ENCODE measurements at places on chromosomes 5 and 9. TPM values are rescaled to one million over a fixed set of nuclear protein-coding genes. Genes with fewer than 3 reads are reported as not detected.

- DNase-seq, result no peak
Measured at GRCh38 chr9:36128349-36128748, 8.2 kb upstream of the GLIPR2 start.

- DNase-seq, result no peak
Measured at GRCh38 chr9:13644675-13645074, 365.2 kb upstream of the MPDZ start.

DNA sequence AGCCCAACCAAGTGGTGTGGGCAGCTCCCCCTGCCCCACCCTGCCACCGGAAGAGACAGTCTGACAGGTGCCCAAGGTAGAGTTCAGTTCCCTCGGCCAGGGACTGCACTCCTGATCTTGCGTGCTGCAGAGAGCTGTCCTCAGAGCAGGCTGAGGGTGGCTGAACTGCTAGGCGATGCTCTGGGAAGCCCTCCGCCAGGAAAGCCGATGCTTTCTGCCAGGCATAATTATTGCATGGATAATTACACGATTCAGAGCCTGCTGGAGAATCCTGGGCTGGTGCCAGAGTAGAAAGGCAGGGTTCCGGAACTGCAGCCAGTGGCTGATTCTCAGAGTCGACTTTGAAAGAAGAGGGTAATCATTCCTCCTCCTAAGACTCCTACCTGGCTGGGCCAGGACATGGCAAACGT, 19.3 kb downstream of the KCNIP1 start:
- DNase-seq, result no peak

Gene TEX48
- total RNA-seq, result not detected

Gene CATSPER3
- 1.4 TPM for total RNA-seq

Measured in kidney (tissue), 22 donors.